IMR-90 (cell line): ENCODE measurements at places on chromosomes 6 and 20.

GRCh38 chr6:35090734-35091133, 50.4 kb downstream of the TCP11 start:
- DNase-seq = no peak

DNA sequence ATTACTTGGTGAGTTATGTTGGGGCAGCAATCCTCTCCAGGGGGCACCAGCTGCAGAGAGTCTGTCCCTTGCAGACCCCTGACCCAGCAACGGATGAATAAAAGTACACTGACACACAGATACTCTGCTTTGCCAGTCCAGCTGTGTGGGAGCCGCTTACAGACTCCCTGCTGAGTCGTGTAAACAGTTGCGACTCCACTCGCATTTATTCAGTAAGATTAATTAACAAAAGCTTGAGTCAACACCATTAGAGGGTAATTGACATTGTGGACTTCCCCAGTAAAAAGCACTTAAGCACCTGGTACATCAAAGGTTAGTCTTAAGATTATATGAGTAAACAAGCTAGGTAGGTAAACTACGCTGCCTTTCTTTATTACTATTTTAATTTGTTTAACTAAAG, 92.0 kb upstream of the TMEM181 start:
- DNase-seq = no peak

DNA sequence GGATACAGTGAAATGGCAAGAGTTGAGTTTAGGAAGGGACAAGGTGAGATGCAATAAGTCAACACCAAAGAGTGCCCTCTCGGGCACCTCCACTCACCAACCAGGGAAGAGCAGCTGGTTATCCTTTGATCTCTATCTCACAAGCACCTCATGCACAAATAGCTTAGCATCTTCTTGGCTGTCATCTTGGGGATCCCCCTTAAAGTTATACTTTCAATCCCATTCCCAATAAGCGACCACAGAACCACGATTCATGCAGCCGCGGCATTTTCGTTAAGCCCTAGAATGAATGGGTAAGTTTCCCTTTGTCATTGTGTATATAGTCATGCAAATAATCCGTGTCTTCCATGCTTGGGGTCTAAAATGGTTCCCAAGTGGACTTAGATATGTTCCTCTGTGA, 73.5 kb downstream of the ADTRP start:
- no peak for DNase-seq

DNA sequence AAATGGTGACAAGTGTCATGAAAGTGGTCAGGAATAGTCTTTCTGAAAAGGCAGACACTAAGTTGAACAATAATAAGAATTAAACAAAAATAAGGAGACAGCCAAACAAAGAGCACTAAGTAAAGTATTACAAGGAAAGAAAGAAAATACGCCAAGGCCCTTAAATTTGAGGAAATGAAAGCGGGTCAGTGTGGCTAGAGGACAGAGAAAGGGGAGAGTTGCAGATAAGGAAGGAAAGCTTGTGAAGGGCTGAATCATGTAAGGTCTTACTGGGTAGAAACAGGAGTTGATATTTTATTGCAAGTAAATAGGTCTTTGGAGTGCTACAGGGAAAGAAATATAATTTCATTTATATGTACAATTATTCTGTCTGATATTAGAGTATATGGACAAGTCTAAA, 732.1 kb downstream of the EPHA7 start:
- no peak for DNase-seq

DNA sequence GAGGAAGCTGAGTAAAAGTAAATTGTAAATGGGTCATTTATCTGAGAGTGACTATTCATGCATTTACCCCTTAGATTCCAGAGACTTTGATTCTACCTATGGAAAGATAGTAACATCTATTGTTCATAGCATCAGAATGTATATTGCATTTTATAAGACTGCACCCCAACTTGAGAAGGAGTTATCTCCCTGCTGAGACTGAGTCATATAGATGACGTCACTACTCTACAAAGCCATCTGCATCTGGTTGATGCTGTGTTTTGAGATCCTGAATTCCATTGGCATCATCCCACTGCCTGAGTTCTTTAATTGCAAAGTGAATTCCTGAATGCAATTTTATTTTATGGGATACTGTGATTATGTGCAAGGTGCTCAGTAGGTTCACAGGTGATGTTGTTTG, 444.0 kb upstream of the SLC35B3 start:
- DNase-seq = no peak

DNA sequence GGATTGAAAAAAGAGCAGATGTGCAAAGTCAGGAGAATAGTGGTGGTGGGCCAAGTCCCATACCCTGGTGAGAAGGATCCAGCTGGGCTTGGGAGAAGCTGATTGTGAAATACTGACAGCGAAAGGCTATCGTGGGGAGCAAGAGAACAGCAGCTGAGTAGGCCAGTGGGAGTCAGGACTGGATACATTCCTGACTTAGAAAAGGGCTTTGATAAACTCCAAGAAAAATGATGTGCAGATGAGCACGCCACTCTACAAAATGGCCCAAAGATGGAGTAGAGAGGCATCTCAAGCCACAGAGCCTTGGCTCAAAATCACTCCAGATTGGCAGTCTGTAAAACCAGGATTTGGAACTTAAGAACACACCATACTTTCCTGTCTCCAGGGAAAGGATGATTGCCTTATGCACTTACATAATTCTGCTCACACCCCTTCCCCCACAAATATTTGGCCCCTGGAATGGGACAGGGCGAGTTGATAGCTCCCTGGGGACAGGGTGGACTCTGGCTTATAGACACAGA, 578.7 kb downstream of the MAFB start:
- no peak for DNase-seq

GRCh38 chr6:83597051-83597450, 84.7 kb downstream of the PRSS35 start:
- no peak for DNase-seq

GRCh38 chr20:63795178-63795830, 35.8 kb downstream of the ZBTB46 start:
- no peak for DNase-seq

GRCh38 chr6:26175428-26176181, 88.4 kb downstream of the HFE start:
- DNase-seq = peak; percentile 75
